ENCODE measurements at places on chromosomes 3 and 15.

GRCh38 chr3:102336130-102336529 is 98.7 kb upstream of the ZPLD1 start:
- DNase-seq: no peak

DNA sequence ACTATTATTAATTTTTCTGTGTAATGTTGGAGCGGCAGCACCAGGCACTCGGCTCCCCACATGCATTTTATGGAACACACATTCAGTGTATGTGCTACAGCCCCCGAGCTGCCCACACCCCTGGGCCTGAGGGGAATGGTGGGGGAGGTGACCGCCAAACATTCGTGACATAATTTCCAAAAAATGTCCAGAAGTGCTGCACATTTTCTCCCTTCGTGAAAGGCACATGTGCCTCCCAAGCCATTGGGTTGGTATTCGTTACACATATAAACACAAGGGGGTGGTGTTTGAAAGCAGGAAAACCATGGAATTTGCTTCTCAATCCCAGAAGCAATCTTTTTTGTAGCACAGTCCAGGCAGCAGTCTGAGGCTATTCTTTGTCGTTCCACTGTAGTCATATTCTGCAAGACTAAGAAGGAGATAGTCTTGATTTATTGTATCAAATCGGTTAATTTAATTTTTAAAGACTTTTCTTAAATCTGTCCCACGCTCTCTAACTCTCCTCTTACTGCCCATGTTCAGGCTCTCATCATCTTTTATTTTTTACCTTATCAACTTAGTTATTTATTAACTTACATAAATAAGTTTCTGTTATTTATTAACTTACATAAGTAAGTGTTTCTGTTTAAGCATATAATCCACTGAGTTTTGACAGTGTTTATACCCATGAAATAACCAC is 39.2 kb upstream of the POLR2M start:
- no peak for DNase-seq

- DNase-seq: no peak
These were observed 34.4 kb downstream of the RARB start for GRCh38 chr3:25462495-25462894.

DNA sequence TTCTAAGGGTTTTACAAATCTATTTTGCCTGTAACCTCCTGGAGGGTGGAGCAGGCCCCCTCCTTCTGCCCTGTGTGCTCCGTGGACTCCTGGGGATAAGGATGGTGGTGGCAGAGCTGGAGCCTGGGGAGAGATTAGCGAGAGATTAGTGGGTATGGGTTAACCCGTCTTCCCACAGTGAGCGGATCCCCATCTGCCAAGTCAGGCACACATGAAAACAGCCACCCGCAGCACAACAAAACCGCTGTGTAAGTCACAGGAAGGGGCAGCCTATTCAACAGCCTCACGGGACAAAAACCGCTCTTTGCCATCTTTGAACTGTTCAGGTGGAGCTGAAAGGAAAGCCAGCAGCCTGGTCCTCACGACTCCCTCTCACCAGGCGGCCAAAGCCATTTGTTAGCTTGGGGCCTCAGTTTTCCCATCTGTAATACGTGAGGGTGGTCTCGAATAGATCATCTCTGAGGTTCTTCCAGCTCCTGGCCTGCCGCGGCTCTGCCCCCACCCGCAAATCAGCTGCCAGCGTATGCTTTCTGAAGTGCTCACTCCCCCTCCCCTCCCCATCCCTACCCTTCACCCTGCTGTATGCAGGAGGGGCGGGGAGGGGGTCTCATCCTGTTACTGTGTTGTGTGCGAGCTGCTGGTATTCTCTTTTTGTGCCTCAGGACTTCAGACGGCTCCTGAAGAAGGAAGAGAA is 43.6 kb downstream of the PDIA5 start:
- DNase-seq: no peak

- no peak for DNase-seq
These were observed 55.5 kb downstream of the ITGB5 start for GRCh38 chr3:124831628-124832199.

- no peak for DNase-seq
These were observed 40.2 kb upstream of the TMEM87A start for GRCh38 chr15:42313463-42313862.

GRCh38 chr15:77832874-77833273 is 200.2 kb upstream of the LINGO1 start:
- no peak for DNase-seq

- DNase-seq: no peak
These were observed 23.8 kb upstream of the TM2D3 start for GRCh38 chr15:101675796-101676582.

GRCh38 chr15:44327578-44327977 is 39.1 kb downstream of the GOLM2 start:
- DNase-seq: no peak

All from Peyer's patch (tissue), 4 donors.